ENCODE measurements at places on chromosomes 5 and 9. TPM values are rescaled to one million over a fixed set of nuclear protein-coding genes. Genes with fewer than 3 reads are reported as not detected.

DNA sequence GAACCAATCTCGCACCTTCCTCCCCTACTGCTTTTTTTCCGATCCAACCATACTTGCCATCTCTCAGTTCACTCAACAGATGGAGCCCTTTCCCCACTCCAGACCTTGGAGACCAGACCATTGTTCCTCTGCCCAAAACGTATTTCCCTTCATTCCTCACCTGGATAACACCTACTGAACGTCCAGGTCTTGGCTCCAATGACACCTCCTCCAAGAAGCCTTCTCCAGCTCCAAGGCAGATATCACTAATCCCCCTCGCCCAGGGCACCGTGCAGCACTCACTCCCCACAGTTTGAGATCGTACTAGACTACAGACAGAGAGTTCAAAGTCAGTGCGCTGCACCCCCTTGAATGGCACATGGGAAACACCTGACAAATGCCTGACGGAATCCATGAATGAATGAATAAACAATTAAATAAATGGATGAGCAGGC lies 47.1 kb upstream of the AKNA start:
- DNase-seq = no peak

DNA sequence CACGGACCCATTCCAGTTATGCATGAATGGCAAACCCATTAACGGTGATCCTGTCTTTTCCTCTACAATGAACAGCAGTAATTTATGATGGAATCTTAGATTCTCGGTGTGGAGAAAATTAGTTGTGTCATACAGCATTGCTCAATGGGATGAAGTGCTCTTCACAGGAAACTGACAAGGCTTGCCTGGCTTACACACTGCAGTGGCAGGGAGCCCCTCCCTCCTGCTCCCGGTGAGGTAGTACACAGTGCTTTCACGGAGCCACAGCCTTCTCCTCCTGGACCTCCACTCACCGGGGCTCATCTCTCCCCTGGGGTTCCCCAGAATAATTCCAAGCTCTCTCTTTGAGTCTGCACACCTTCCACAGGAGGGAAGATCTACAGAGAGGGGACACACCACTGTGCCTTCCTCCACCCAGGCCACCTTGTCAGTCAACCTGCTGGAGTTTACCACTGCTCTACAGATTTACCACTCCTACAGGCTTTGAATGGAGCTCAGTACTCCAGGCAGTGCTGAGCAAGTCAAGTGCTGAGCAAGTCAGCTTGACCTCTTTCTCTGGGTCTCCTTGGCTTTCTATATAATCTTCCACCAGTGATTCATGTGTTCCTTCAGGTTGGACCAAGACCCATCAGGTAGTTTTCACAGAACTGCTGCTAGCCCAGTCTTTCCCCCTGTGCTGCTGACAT lies 59.1 kb upstream of the TBC1D2 start:
- DNase-seq = no peak

GRCh38 chr5:180787711-180788431 lies 14.7 kb downstream of the MGAT1 start:
- DNase-seq = peak; percentile 82

- DNase-seq = no peak
These were observed 518 bp downstream of the UBE2B start for GRCh38 chr5:134371834-134372340.

GRCh38 chr5:108975697-108976096 lies 228.0 kb downstream of the FER start:
- no peak for DNase-seq

GRCh38 chr9:94984891-94985476 lies 258.5 kb downstream of the AOPEP start:
- no peak for DNase-seq

DNA sequence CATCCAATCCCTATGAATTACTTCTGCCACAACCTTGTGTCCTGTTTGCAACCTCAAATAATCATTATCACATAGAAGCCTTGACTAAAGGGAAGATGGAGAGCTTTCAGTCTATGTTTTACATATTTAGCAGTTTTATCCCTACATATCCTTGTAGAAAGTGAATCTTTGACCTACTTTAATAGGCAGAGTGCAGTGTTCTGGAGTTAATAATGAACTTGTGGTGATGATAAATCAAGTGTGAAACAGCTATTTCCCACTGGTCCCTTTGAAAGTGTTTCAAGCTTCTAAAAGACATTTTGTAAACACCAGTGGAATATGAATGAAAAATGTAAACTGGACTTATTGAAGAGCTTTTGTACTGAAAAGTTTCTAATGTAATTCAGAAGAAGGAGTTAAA lies 406.7 kb downstream of the GABRG2 start:
- DNase-seq = no peak

DNA sequence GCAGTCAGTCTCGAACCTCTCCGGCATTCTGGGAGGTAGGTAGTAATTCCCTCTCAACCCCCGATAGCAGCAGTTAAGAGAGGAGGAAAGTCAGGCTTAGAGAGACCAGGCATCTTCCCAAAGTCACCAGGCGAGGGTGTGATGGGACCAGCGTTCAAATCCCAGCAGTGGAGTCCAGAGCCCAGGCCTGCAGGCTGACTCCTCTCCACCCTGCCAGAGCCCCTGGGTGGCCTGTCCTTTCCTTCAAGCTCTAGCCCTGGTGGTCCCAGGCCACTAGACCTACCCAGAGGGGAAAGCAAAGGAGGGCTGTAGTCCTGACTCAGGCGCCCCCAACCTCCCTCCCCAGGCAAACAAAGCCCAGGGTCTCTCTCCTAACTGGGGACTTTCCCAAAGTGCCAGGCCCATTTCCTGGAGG lies 4.2 kb upstream of the NR5A1 start:
- DNase-seq = no peak

- no peak for DNase-seq
These were observed 28.7 kb upstream of the ADAMTS19 start for GRCh38 chr5:129431406-129431805.

DNA sequence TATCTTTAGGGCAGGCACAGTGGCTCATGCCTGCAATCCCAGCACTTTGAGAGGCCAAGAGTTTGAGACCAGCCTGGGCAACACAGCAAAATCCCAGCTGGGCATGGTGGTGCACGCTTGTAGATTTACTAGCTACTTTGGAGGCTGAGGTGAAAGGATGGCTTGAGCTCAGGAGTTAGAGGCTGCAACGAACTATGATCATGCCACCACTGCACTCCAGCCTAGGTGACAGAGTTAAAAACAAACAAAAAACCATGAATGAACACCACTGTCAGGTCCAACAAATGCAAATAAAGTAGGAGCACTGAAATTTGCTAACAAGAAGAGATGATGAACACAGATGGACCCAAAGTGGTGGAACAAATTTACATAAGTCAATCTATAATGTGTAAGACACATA lies 4.9 kb downstream of the PTBP3 start:
- DNase-seq = no peak

The ECSCR gene
- total RNA-seq = 23.9 TPM

The TCERG1 gene
- total RNA-seq = 28.1 TPM

The SSNA1 gene
- 72.3 TPM for total RNA-seq
